Activated naive CD8-positive, alpha-beta T cell treated with anti-CD3 and anti-CD28 coated beads, Interleukin-2, amount 50 U/mL, for 24 hours (primary cell): ENCODE measurements at places on chromosomes 6 and 20.

GRCh38 chr6:41475737-41476357 is 70.3 kb upstream of the FOXP4 start:
- DNase-seq = no peak

- no peak for DNase-seq
Observed at GRCh38 chr6:93196406-93196970, 222.9 kb downstream of the EPHA7 start.

DNA sequence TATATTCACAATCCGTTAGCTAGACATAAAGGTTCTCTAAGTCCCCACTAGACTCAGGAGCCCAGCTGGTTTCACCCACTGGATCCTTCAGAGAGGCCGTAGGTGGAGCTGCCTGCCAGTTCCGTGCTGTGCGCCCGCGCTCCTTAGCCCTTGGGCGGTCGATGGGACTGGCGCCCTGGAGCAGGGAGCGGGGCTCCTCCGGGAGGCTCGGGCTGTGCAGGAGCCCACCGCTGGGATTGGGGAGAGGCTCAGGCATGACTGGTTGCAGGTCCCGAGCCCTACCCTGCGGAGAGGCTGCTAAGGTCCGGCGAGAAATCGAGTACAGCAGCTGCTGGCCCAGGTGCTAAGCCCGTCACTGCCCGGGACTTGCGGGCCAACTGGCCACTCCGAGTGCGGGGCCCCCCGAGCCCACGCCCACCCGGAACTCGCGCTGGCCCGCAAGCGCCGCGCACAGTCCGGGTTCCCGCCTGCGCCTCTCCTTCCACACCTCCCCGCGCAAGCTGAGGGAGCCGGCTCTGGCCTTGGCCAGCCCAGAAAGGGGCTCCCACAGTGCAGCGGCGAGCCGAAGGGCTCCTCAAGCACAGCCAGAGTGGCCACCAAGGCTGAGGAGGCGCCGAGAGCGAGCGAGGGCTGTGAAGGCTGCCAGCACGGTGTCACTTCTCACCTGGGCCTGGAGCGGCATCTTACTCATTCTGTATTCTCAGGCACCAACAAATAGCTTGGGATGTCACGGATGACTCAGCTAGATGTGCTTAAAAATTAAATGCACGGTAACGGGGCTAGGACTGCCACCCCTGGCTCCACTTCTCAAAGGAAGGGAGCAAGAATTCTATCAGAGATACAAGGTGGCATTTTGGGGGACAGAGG is 44.1 kb downstream of the IRF4 start:
- DNase-seq = no peak

DNA sequence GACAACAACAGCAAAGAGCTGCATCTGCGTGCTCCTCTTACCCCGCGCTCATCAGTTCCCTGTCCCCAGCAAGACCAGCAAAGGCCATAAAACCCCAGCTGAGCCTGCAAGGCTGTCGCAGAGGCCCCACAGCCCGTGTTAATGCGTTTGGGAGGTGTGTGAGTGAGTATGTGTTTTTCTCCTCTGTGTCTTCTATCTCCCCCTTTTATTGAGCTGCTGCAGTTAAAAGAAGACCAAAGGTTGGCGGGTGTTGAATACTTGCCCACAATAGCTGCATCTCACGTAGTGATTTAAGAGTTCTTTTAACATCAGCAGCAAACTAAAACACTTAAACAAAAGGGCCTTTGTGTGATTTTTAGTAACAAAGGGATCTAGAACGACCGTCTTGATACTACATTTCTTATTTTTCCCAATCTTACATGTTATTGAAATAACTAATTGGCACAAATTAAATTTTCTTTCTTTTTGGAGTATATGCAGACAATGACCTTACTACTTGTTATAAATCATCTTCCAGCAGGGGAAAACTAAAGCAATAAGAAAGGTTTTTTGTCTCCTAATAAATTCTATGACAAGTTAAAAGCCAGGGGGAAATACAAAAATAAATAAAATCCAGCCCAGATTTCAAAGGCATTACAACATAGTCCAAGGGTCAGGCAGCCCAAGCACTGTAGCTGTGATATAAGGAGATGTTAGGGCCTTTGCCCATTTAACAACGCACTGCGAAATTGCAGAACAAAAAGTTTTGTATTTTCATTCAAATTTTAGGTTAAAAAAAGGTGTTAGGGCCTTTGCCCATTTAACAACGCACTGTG is 27.2 kb upstream of the CNKSR3 start:
- no peak for DNase-seq

GRCh38 chr6:118586746-118587485 is 38.8 kb downstream of the PLN start:
- no peak for DNase-seq

- DNase-seq = no peak
Observed at GRCh38 chr6:11609324-11610071, 71.9 kb downstream of the TMEM170B start.

GRCh38 chr6:14258695-14259593 is 141.4 kb downstream of the CD83 start:
- no peak for DNase-seq
